ENCODE measurements at places on chromosomes 4 and X.
A peak's percentile ranks its signal among the peaks of the same experiment; 100 is the strongest.

DNA sequence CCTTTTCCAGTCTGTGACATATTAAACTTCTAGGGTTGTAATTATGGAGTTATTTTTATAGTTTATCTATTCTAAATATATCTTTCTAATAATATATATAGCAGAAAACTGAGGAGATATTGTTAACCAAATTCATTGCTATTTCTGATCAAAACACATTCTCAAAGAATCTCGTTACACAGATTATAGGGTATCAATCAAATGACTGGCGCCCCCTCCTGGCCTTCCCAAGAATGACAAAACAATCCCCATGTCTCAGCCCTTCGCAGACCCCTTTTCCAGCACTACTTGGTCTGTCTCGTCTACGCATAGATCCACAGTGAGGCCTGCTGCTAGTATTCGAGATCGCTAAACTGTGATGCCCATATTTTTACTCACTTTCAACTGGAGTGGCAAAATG, 209.3 kb downstream of the GPC3 start:
- DNase-seq = peak; percentile 4

DNA sequence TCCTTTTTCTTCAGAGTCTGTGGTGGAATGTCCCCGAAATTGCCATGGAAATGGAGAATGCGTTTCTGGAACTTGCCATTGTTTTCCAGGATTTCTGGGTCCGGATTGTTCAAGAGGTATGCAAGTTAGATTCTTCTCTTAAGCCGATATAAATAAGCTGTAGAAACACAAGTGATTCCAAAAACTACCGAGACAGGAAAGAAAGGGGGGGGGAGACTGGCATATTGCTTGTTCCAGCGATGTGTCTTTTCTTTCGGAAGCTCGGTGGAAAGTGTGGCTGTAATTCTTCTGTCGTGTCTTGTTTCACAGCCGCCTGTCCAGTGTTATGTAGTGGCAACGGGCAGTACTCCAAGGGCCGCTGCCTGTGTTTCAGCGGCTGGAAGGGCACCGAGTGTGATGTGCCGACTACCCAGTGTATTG, 236.9 kb downstream of the DCTD start:
- no peak for DNase-seq

- DNase-seq = no peak
These were observed 621.1 kb downstream of the BCOR start for GRCh38 chrX:39476604-39477021.

DNA sequence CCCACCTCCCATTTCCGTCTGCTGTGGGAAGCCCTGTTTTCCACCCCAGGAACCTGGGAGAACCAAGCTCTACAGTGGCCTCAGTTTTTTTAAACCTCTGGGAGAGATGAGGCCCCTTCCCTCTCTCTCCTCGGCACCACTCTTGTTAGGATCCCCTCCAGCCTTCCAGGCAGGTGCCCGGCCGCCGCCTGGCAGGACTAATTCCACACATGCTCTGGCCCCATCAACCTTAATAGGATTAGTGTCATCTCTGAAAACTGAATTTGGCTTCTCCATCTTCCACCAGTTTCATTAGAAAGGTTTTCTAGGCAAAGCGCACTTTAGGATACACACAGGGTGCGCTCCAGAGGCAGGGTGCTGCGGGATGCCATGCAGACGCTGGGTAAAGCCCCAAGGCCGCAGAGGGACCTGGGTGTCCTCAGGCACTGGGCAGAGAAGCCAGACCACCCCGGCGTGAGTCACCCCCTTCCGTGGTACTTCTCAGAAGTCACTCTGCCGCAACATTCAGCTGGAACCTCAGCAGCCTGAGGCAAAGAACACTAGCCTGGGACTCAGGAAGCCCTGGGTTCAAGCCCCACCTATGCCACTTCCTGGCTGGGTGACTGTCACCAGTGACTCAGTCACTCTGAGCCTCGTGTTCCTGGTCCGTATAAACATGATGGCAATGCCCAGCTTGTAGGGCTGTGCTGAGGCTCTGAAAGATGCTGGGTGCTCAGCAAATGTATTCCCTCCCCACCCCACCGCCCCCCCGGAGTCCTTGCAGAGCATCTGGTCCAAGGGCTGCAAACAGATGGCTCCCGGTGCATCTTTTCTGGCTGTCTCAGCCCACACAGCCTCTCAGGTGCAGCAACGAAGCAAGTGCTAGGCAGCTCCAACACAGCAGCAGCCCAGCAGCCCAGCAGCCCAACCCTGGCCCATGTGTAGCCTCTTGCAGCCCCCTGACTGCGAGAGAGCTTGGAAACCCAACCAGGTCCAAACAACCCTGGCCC, 29.1 kb downstream of the PPP2R2C start:
- no peak for DNase-seq

DNA sequence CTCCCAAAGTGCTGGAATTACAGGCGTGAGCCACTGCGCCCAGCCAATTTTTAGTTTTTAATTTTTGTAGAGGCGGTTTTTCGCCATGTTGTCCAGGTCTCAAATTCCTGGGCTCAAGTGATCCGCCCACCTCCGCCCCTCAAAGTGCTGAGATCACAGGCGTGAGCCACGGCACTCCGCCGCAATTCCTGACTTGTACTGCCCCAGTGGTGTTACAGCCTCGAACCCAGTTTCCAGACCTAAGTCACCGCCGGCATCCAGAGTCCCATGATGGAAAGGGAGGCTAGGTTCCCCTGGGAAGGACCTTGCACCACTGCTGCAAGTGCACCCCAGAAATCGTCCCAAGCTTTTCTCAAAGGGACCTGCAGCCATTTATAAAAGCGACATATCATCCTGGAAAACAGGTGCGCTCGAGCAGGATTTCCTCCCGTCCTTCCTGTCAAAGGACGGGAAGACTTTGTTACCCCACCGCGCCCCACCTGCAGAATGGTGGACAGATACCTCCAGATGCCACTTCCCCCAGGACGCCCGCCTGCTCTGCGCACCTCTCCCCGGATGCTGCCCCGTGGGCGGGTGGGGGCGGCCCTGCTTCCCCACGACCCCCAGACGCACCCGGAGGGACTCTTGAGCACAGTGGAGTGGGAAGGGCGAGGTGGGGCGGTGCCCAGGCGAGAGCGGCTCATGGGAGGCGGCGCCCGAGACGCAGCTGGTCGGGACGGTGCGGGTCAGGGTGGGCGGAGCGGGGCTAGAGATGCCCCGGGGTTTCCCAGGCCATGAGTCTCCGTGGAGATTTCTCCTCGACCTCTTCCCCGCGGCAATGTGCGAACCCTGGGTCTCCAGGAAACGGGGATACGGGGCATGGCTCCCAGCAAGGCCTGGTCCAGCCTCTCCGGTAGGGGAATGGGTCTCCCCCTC, 947 bp upstream of the RPL10 start:
- peak; percentile 35 for DNase-seq

GRCh38 chr4:94377294-94377693, 34.7 kb upstream of the HPGDS start:
- no peak for DNase-seq

- DNase-seq = no peak
These were observed 1.5 kb downstream of the FUNDC2 start for GRCh38 chrX:155028129-155028528.

DNA sequence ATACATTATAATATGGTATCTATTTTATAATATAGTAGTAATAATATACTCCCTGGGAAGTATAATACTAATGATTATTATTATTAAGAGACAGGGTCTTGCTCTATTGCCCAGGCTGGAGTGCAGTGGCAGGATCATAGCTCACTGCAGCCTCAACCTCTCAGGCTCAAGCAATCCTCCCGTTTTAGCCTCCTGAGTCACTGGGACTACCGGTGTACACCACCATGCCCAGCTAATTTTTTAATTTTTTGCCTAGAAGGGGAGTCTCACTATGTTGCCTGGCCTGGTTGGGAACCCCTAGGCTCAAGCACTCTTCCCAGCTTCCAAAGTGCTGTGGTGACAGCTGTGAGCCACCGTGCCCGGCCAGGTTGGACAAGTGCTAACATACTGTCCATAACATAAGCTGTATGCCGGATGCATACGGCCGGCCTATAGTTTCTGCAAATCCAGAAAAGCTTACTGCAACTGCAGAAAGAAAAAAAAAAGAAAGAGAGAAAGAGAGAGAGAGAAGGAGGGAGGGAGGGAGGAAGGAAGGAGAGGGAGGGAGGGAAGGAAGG, 94.2 kb upstream of the PPP2R3B start:
- DNase-seq = no peak

DNA sequence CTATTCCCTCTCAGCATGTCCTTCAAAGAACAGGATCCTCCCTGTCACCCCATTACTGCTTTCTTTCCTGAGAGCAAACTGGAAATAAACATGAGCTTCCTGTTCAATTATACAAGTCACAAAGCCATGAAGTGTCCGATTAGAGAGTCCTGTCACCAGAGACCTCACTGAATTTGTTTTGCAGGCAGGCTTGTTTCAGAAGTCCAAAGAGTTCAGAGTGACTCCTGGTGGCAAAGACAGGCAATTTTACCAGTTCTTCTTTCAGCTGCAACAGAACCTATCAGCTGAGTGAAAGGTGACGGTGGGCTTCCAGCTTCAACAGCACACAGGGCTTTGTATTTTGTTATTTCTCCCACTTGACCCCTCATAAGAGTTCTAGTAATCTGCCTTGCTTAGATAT, 6.4 kb downstream of the ELK1 start:
- no peak for DNase-seq

GRCh38 chrX:45697591-45697990, 496.9 kb upstream of the DIPK2B start:
- DNase-seq = no peak

- no peak for DNase-seq
These were observed 169.7 kb downstream of the NPNT start for GRCh38 chr4:106065018-106065417.

DNA sequence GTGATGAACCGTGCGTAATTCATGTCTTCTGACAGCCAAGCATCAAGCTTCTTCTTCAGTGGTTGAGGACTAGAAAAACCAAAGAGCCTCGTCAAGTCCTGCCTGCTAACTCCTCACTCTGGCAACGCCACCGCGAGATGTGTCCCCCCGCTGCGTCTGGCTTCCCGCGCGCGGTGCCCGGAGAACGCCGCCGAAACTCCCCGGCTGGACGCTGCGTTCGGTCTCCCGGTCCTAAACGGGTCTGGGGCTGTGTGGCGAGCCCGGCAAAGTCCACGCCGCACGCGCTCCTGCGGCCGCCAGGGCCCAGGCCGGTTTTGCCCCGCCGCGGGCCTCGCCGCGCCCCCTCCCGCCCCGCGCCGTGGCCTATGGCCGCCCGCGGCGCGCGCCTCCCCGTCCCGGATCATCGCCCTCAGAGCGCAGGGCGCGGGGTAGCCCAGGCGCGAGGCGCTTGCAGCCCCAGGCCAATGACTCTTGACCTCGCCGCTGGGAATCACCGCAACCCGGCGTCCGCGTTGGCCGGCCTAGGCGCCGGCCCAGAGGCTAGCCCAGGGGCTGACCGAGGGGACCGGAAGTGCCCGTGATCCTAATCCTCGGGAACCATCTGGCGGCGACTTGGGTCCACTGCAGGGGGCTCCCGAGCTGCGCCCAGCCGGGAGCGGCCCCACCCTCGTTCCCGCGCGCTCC, at the start of gene AADAT:
Gene AADAT, minus strand, starts transcription at position 289 of the 684 bp plus-strand sequence. Its CDS starts 266 bp downstream, at position 23.
- DNase-seq = no peak

- DNase-seq = no peak
These were observed 42.4 kb downstream of the CLCN4 start for GRCh38 chrX:10199212-10199611.

- no peak for DNase-seq
These were observed 857.2 kb downstream of the RPA4 start for GRCh38 chrX:97740886-97741285.
